Mesendoderm (in vitro differentiated cells): ENCODE measurements at places on chromosomes 4 and X.

DNA sequence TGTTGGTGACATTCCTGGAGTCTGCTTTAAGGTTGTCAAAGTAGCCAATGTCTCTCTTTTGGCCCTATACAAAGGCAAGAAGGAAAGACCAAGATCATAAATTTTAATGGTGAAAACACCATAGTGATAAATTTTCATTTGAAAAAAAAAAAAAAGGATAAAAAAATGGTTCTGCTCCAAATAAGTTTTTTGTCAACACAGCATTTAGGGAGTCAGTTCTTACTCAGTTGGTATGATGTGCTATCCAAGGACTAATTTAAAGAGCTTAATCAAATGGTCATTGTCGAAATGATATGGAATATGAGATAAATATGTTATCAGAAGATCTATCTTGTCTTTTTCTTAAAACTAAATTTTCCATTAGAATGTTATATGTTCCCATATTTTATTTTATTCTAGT, 83.9 kb downstream of the PCDH18 start:
- no peak for DNase-seq

DNA sequence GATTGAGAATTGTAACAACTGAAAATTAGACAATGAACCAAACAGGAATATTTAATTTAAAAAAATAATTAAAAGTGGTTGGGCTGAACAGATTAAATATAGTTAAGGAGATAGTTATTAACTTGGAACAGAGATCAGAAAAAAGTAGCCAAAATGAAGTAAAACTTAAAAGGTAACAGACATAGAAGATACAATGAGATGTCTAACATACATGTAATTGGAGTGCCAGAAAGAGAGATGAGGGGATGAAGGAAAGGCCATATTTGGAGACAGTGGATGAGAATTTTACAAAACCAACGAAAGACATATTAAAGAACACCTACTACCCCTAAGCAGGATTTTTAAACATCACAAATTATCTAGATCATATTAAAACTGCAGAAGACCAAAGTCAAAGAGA, 8.0 kb downstream of the TBC1D9 start:
- no peak for DNase-seq

DNA sequence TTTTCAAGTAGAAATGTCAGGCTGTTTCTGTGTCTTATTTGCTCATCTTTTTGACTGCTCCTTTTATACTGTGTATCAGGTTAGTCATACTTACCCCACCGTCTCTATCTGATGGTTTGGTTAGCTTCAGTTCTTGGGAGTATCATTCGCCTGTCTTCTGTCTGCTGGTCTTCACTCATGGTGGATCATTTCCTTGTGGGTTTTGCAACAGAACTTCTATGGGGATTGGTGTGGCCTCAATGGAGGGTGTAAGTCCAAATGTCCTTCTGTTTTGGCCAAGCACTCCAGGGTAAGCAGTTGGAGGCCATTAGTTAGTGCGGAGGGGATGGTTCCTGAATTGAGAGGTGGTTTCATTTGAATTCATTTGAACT, 7.2 kb downstream of the ABCD1 start:
- no peak for DNase-seq

- no peak for DNase-seq
Observed at GRCh38 chrX:109714340-109714958, 18.6 kb downstream of the ACSL4 start.

GRCh38 chr4:149403081-149403480, 412.6 kb downstream of the IQCM start:
- DNase-seq: no peak

DNA sequence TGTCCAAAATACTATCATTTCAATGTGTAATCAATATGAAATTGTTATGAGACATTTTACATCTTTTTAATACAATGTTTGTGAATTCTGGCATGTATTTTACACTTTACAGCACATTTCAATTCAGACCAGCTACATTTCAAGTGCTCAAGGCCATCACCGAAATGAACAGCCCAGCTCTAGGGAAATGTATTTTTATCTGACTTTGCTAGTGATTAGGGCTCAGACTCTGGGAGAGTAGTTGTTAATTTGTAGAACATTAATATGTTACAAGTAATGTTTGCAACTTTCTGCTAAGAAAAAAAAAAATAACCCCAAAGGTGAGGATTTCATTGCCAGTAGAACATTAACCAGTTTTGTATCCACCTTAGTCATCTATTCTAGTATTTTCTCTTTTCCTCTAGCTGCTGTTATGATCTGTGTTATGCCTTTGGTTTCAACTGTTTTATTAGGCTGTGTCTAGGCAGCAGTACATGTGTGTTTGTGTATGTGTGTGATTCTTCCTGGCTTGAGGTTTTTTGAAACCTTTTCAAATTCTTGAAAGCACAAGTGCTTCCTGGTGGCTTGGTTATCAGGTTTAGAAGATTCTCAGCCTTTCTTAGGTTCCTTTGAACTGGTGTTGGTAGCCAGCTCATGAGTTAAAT, 125.9 kb downstream of the NSUN7 start:
- no peak for DNase-seq

DNA sequence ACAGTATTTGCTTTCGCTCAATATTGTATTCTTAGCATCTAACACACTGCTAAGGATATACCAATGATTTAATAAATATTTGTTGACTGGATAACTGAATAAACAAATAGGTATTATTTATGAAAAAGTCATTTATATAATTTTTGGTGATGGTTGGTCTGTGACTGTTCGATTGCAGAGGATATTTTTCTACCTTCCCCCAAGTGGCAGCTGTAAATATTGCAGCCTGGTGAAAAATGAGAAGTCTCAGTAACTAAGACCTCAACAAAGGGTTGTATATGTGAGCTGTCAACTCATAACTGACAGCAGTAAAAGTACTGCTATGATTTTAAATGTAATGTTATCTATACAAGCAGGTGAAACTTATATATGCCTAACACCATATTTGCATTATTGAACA, 36.0 kb downstream of the HTR2C start:
- DNase-seq: peak; percentile 8

DNA sequence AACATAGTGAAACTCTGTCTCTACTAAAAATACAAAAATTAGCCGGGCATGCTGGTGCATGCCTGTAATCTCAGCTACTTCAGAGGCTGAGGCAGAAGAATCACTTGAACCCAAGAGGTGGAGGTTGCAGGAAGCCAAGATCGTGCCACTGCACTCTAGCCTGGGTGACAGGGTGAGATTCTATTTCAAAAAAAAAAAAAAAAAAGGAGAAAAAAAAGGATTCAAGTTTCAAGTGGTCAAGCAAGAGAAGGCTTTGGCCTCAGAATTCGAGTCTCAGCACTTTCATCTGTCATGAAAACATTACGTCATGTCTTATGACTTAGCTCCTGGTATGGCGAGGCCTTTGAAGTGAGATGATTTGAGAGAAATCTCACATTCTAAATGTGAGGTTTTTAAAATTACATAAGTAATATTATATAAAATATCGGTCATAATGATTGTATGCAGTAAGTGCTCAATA, 21.2 kb upstream of the DHRSX start:
- DNase-seq: no peak

DNA sequence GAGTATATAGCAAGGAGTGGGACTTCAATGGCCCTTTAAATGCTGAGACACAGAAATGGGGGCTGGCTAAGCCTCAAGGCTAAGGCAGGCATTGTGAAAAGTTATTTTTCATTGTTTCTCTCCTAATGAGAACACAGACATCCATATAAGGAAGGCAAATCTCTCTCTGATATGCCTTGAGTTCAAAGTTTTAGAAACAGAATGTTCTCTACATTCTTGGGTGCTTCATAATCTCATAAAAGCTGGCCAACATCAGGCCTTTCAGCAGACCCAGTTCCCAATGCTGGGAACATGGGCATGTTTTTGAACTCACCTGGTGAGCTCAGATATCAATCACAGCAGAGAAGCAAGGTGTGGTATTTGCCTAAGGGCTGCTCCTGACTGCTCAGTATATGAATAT, 19.4 kb upstream of the RAB40A start:
- no peak for DNase-seq

DNA sequence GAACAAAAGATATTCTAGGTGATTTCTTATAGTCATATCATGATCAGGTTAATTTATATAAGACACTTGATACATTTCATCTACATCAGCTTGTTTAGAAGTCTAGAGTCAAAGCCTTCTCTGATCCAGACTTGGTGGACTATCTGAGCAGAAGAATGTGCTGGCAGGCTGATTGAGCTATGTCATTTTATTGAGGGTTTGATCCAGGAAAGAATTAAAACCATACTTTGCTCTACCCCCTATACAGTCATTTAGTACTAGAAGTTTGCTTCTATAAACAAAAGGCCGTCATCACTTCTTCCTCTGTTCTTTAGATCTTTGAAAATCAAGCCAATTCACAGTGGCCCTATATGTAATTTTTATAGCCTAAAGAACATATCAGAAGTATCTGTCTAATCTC, 173.1 kb upstream of the PITX2 start:
- no peak for DNase-seq

DNA sequence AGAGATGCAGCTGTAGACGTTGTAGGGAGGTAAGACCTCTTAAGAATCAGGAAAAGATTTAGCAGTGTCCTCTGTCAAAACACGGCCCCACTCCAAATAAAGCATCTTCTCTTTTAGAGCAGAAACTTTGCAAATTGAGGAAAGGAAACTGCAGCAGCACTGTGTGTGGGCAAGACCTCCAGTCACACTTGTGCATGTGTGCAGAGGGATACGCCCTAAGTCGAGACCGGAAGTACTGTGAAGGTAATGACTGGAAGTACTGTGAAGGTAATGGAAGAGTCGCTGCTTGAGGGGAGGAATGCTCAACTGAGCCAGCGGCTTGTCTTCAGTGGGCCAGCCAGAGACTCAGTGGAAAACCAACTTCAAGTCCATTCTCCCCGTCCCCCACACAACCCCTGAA, 46.5 kb downstream of the EGF start:
- DNase-seq: no peak
